ENCODE measurements at places on chromosomes 2 and 18. TPM values are rescaled to one million over a fixed set of nuclear protein-coding genes. Genes with fewer than 3 reads are reported as not detected.

TMEM131 gene
- 11.0 TPM for total RNA-seq

C2orf66 gene
- total RNA-seq, result not detected

HJURP gene
- 23.1 TPM for total RNA-seq

FAHD2B gene
- 9.4 TPM for total RNA-seq

UNC50 gene
- 55.8 TPM for total RNA-seq

MALT1 gene
- 10.9 TPM for total RNA-seq

PSTPIP2 gene
- total RNA-seq, result 7.4 TPM

SLC14A1 gene
- total RNA-seq, result 1.5 TPM

COL5A2 gene
- total RNA-seq, result 151 TPM

CFAP221 gene
- total RNA-seq, result 0.32 TPM

GRHL1 gene
- total RNA-seq, result 1.3 TPM

ERFE gene
- 0.30 TPM for total RNA-seq

CRYBA2 gene
- not detected for total RNA-seq

USP14 gene
- total RNA-seq, result 34.0 TPM

CHRND gene
- total RNA-seq, result not detected

TMEM169 gene
- not detected for total RNA-seq

LINC00305 gene
- not detected for total RNA-seq

ANKRD30B gene
- total RNA-seq, result not detected

SMC6 gene
- total RNA-seq, result 51.2 TPM

NCK2 gene
- 31.8 TPM for total RNA-seq

DYNC1I2 gene
- total RNA-seq, result 148 TPM

CHST10 gene
- total RNA-seq, result 14.3 TPM

LGALSL gene
- 2.9 TPM for total RNA-seq

MOCOS gene
- 5.8 TPM for total RNA-seq

STON1 gene
- 11.0 TPM for total RNA-seq

IL1R2 gene
- total RNA-seq, result 0.46 TPM

FAM161A gene
- total RNA-seq, result 3.8 TPM

CFC1 gene
- total RNA-seq, result not detected

CXCR1 gene
- total RNA-seq, result not detected

TEKT4 gene
- not detected for total RNA-seq

CYRIA gene
- 29.2 TPM for total RNA-seq

CAVIN2 gene
- 82.5 TPM for total RNA-seq

WDPCP gene
- total RNA-seq, result 7.3 TPM

IL18R1 gene
- 3.0 TPM for total RNA-seq

KIAA2012 gene
- not detected for total RNA-seq

KLHL30 gene
- total RNA-seq, result not detected

CAPG gene
- 39.7 TPM for total RNA-seq

MAT2A gene
- total RNA-seq, result 80.9 TPM

XRCC5 gene
- total RNA-seq, result 312 TPM

NMUR1 gene
- total RNA-seq, result not detected

HOXD4 gene
- total RNA-seq, result 0.65 TPM

TMEM185B gene
- 26.1 TPM for total RNA-seq

TFPI gene
- total RNA-seq, result 603 TPM

IL36G gene
- not detected for total RNA-seq

WIPF1 gene
- 8.1 TPM for total RNA-seq

KCNE4 gene
- 0.30 TPM for total RNA-seq

NYAP2 gene
- total RNA-seq, result not detected

NAT8 gene
- total RNA-seq, result not detected

ZNF892 gene
- 9.6 TPM for total RNA-seq

KLHL41 gene
- 0.15 TPM for total RNA-seq

ATP6V1C2 gene
- total RNA-seq, result not detected

CAD gene
- 31.5 TPM for total RNA-seq

AQP4 gene
- not detected for total RNA-seq

REG3A gene
- not detected for total RNA-seq
